ENCODE measurements at places on chromosomes 6 and 20.

DNA sequence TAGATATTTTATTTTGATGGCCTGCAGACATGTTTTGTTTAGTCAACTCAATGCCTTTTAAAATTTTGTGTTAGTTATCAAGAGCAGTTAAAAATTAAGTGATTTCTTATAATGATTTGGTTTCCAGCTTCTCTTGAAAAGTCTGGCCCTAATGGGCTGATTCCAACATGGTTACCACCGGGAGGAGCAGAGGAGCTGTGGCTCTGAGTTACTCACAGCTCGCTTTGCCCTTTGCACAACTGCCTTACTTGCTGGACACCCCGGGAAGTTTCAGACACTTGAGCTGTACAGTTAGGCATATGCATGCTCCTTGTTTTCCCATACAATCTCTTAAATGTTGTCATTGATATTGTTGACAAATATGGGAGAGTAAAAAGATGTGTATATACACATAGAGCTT is 173.1 kb upstream of the MMS22L start:
- no peak for DNase-seq

GRCh38 chr6:363291-363690 is 28.3 kb upstream of the IRF4 start:
- DNase-seq: no peak

GRCh38 chr6:30990422-30991086 is 7.0 kb downstream of the MUC21 start:
- DNase-seq: no peak

DNA sequence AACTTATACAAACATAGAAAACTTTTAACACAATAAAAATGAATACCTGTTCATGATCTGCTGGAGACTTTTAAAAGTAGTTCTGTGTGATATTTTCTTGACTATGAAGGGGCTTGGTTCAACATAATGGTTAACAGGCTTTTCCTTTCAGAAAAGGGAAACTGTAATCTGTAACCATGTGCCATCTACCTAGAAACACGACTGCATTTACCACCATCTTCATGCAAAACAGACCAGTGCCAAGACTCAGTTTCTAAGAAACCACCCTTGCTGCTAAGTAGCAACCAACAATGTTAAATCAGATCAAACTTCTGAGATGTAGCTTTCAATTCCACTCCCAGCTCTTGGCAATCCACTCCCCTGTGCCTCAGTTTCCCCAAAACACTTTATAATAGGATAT is 15.7 kb downstream of the STAU1 start:
- no peak for DNase-seq

DNA sequence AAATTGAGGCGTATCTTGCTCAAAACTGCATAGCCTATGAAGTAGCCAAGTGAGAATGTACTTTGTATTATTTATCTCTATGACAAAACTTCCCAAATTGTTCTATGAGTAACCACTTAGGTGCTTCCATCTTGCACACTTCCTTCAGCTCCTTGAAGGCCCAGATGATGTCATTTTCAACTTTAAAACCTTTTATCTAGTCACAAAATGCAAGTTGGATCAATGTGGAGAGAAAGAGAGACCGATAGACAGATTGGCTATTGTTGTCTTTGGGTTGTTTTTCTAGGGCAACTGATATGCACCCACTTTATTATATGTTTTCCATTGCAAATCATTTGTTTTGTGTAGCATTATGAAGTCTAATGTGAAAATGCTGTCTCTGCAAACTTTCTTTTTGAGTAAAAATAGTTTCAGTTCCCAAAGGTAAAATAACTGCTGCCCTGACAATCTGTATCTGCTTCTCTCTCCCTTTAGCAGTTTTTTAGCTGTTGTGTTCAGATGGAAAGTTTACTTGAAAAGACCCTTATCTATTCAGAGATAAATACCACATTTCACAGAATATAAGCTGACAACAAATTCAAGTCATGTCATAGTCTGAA is 73.7 kb upstream of the CITED2 start:
- no peak for DNase-seq

- no peak for DNase-seq
Observed at GRCh38 chr6:15313367-15313766, 67.5 kb downstream of the JARID2 start.

GRCh38 chr6:118016532-118016931 is 109.5 kb downstream of the SLC35F1 start:
- no peak for DNase-seq

DNA sequence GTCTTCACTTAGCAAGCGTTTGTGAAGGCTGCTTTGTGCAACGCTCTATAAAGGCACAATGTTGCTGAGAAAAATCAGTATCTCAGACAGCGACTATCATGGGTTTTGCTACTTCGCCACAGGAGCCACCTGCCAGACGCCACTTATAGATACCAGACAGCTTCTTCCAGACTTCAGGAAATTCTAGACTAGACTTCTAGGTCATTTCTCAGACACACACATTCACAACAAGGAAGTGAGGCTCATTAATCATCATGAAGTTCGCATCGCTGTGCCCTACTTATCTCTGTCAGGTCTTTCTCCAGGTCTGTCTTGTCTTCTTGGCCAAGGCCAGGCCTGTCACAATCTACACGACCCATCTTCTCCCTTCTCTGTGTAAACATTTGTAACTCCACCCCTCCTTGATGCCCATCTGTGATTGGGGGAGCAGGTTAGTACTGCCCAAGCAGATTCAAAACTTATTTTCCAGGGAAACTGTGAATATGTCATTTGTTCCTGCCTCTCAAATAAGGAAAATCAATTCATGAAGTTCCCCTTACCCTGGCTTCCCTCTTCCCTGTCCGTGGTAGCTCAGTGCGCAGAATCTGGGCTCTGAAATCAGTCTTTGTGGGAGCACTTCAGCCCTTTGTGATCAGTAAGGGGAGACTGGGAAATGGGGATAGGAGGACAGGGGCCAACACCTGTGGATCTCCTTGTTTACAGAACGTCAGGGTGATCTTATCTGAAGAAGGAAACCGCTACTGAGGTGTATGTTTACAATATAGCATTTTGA is 115.5 kb downstream of the TNFAIP3 start:
- no peak for DNase-seq

DNA sequence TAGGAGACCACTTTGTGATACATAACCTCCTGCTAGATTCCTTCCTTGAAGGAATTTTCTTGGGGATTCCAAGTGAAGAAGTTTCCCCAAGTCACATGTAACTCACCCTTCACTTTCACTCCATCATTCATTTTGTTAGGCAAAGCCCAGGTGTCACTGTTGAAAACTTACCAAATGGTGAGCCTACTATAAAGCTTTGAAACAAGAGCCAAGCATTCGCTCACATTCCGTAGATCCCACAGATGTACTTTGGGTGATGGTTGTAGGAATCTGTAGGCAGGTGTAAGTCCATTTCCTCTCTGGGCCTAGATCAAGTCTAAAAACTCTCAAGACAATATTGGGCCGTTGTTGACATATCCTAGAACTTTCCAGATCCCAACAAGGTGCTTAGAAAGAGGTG is 74.1 kb downstream of the PRDM1 start:
- DNase-seq: no peak

- DNase-seq: no peak
Observed at GRCh38 chr6:7697432-7697819, 28.5 kb upstream of the BMP6 start.

DNA sequence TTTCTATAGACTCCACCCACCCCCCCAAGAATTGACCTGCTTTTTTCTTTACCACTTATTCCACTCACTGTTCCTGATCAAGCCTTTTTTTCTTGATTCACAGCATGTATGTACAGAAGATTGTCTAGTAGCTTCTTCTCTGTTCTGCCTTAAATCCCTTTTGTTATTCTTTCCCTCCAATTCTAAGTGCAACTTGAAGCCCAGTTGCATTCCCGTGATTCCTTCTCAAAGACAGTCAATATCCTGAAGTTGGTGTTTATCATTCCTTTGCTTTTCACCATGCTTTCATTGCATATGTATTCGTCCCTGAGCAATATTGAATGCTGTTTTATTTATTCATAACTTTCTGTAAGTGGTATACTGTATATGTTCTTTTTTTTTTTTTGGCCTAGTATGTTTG is 21.0 kb downstream of the XRN2 start:
- DNase-seq: no peak

GRCh38 chr6:15370733-15371671 is 125.1 kb downstream of the JARID2 start:
- no peak for DNase-seq

DNA sequence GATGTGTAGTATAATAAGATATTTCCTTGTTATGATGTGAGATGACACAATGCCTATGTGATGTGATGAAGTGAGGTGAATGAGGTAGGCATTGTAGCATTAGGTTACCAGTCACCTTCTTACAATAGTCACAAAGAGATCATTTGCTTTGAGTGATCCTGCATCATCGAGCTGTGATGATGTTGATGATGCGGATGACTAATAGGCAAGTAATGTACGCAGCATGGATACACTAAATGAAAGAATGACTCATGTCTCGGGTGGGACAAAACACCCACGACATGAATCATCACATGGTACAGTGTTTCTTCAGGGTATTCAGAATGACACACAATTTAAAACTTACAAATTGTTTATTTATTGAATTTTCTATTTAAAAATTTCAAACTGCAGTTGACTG is 806.3 kb upstream of the GJE1 start:
- no peak for DNase-seq

DNA sequence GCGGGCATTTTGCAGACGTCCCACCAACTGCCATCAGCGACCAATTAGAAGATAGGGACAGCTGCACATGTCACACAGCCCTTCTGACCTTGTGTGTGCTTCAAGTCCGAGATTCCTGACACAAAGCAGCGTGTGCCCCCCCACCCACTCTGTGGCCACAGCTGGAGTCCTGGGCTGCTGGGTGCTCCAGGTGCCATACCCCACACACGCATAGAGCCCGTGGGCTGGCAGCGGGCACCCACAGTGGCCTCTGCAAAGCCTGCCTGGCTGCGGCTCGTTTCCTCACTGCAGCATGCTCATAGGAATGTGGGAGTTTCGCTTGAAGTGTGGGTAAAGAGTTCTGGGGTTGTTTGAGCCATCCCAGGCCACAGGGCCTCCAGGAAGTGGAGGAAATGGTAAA is 2.5 kb upstream of the ADRM1 start:
- DNase-seq: no peak

Measured in NCI-H1436 (cell line).